Effector memory CD4-positive, alpha-beta T cell (primary cell): ENCODE measurements at places on chromosomes 13 and 19.
A peak's percentile ranks its signal among the peaks of the same experiment; 100 is the strongest.

DNA sequence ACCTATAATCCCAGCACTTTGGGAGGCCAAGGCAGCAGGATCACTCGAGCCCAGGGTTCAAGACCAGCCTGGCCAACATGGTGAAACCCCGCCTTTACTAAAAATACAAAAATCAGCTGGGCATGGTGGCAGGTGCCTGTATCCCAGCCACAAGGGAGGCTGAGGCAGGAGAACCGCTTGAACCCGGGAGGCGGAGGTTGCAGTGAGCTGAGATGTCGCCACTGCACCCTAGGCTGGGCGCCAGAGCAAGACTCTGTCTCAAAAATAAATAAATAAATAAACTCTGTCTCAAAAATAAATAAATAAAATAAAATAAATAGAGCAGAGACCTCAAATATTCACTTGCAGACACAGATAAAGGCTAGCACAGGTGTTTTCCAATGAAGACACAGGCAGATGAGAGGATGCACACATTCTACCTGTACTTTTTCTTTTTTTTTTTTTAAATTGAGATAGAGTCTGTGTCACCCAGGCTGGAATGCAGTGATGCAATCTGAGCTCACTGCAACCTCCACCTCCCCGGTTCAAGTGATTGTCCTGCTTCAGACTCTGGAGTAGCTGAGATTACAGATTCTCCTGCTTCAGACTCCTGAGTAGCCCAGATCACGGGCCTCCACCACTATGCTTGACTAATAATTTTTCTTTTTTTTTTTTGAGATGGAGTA, 2.7 kb upstream of the RPS16 start:
- no peaks in the 10 kb centered on the region for H3K27me3 ChIP-seq
- no peak for DNase-seq
- peaks cover 20% of the 10 kb centered on the region for H3K4me1 ChIP-seq
- no peak overlapping the region for H3K27ac ChIP-seq

GRCh38 chr19:27776020-27776419, 1436.9 kb downstream of the UQCRFS1 start:
- no peak overlapping the region for H3K27ac ChIP-seq
- no peak for DNase-seq
- no peaks in the 10 kb centered on the region for H3K36me3 ChIP-seq
- H3K4me3 ChIP-seq: no peak overlapping the region
- no peaks in the 10 kb centered on the region for H3K27me3 ChIP-seq

DNA sequence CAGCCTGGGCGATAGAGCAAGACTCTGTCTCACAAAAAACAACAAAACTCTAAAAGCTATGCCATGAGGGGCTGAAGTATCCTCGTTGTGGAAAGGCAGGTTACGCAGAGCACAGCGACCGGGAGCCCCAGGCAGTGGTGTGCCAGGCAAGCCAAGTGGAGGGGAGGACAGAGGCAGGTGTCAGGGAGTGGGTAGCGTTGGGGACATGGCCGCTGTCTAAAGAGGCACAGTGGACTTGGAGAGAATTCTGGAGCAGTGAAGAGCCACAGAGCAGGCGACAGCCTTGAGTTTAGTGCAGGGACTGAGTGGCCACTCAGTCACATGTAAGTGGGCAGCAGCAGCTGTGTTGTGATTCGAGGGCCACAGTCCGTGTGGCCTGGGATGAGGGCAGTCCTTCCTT, 541.7 kb downstream of the FGF9 start:
- H3K27me3 ChIP-seq: no peaks in the 10 kb centered on the region
- H3K4me3 ChIP-seq: no peak overlapping the region
- no peaks in the 10 kb centered on the region for H3K36me3 ChIP-seq
- no peak overlapping the region for H3K27ac ChIP-seq

- peak overlapping the region; percentile 78 for H3K27ac ChIP-seq
- H3K27me3 ChIP-seq: no peaks in the 10 kb centered on the region
- peaks cover 9% of the 10 kb centered on the region for H3K36me3 ChIP-seq
- peak; percentile 37 for DNase-seq
- H3K4me1 ChIP-seq: peaks cover 4% of the 10 kb centered on the region
Measured at GRCh38 chr19:52536448-52536800, 9.0 kb downstream of the ZNF808 start.

- no peak overlapping the region for H3K27ac ChIP-seq
Measured at GRCh38 chr19:35445826-35446593, 2.0 kb upstream of the FFAR2 start.

DNA sequence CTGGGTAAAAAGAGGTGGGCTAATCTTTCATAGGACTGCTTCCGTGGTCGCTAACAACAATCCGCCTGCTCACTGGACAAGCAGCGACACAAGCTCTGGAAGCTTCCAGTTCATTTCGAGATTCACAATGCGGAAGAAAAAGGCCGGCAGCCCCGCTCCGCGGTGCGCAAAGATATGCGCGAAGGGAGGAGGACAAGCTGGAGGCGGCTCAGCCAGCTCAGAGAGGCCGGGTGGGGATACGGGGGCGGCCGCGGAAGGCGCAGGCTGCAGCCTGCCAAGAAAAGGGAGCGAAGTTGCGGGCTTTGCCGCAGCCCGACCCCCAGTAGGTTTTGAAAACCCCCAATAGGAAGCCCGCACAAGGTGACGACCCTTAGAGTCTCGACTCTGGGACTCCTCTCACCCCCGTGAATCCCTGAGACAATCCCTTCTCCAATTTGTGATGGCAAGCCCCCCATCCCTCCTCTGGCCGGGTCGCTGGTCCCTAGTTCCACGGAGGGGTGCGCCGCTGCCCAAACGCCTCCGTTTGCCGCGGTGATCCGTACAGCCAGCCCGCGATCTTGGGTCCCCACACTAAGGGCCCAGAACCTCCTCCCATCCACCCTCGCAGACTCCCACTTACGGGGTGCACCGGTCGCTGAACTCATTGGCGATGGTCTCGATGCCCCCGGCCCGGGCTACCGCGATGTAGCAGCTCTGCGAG, 697 bp downstream of the HSPH1 start:
- peaks cover 13% of the 10 kb centered on the region for H3K4me1 ChIP-seq
- no peaks in the 10 kb centered on the region for H3K36me3 ChIP-seq
- H3K27ac ChIP-seq: peak overlapping the region; percentile 90

GRCh38 chr19:39494661-39495060, 4.1 kb upstream of the DLL3 start:
- H3K4me1 ChIP-seq: peaks cover 18% of the 10 kb centered on the region
- H3K27me3 ChIP-seq: peaks cover 23% of the 10 kb centered on the region
- no peak overlapping the region for H3K4me3 ChIP-seq
- no peak for DNase-seq
- no peak overlapping the region for H3K27ac ChIP-seq

DNA sequence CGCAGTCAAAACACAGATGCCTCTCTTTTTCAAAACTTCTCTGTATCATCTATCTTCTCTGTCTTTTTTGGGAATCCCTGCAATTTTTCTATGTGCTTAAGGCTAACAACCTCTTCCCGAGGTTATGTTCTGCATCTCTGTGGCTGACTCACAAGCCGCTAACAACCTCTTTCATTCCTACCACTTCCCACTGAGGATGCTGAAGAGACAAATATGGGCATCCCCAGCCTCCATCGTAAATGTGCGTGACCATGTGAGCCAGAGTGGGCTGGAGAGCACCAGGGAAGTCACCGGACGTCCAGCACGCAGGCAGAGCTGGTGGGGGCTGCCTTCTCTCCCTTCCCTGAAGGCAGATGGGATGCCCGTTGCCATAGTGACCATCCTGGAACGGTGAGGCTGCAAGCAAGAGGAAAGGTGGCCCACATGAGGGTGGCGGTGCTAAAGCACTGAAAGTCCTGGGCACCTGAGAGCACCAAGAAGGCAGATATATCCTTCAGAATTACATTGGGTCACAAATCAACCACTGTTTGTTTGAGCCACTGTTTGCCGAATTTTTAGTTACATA, 122.8 kb downstream of the SHISA2 start:
- no peaks in the 10 kb centered on the region for H3K36me3 ChIP-seq
- no peaks in the 10 kb centered on the region for H3K27me3 ChIP-seq
- no peaks in the 10 kb centered on the region for H3K4me1 ChIP-seq
- DNase-seq: no peak

DNA sequence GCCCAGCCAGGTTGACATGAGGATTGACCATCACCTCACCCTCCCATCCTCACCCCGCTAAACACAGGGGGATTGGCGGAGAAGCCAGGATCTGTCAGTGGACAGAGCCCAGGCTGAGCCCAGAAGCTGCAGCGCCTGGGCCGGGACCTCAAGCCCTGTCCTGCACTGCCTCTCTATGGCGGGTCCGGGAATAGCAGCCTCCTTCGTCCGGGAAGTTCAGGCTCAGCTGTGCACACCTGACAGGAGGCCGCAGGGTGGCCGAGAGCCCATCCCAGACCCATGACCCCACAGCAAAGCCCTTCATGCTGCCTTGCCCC, 67.8 kb downstream of the SPACA7 start:
- H3K27me3 ChIP-seq: peaks cover 4% of the 10 kb centered on the region
- no peak overlapping the region for H3K4me3 ChIP-seq
- H3K4me1 ChIP-seq: no peaks in the 10 kb centered on the region
- DNase-seq: no peak

DNA sequence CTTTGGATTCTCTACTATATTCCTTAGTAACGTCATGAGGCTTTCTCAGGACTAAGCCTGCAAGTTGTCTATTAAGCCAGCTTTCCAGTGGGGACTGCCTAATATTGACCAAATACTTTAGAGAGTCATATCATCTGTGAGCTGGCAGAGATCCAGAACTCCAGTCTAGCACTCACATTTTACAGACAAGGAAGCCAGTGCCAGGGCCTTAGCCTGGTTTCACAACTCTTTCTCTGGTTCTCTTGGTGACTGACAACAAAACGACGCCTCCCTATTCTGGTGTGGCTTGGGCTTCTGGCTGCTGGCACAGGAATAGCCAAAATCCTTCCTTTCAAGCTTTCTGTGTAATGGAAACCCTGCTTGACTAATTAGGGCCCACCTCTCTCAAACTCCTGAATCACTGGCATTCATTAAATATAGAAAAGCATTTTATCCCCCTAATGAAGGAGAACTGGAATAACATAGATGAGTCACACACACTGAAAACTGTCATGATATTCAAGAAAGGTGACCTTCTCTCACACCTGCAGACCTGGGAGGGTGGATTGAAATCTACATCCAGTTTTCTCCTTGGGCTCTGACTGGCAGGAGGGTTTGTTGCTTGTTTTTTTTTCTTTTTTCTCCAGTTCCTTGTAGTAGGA, 75.2 kb upstream of the UBL3 start:
- H3K4me1 ChIP-seq: no peaks in the 10 kb centered on the region
- DNase-seq: no peak
- H3K36me3 ChIP-seq: no peaks in the 10 kb centered on the region
- no peak overlapping the region for H3K4me3 ChIP-seq
- H3K27ac ChIP-seq: no peak overlapping the region
- no peaks in the 10 kb centered on the region for H3K27me3 ChIP-seq

DNA sequence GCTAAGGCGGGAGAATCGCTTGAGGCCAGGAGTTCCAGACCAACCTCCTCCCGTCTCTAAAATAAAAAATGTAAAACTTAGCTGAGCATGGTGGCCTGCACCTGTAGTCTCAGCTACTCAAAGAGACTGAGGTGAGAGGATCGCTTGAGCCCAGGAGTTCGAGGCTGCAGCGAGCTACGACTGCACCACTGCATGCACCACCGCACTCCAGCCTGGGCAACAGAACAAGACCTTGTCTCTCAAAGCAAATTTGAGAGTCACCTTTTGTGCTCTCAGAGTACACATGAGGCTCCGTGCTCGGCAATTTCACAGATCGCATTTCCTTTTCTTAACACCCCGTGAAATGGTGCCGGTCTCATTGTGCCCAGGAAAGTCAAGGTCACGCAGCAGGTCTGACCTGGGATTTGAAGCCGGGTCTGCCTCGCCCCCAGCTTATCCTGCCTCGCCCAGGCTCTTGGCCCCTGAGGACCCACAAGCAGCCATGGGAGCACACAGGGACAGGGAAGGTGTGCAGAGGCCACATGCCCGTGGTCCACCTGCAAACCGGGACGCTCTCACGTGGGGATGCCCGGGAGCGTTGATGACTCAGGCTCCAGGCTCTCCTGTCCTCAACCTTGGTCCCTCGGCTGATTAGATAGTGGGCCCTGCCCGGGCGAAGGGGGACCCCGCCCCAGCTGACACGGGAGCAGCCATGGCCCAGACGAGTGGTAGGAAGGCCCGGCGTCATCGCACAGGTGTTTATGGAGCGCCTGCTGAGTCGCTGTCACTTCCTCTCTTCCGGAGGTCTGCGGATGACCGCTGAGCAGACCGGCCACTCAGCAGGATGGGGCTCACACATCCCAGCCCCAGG, 1.1 kb upstream of the SMIM24 start:
- no peaks in the 10 kb centered on the region for H3K36me3 ChIP-seq
- H3K4me3 ChIP-seq: no peak overlapping the region
- H3K27me3 ChIP-seq: no peaks in the 10 kb centered on the region
- peaks cover 15% of the 10 kb centered on the region for H3K4me1 ChIP-seq
- no peak for DNase-seq

- DNase-seq: no peak
- no peaks in the 10 kb centered on the region for H3K36me3 ChIP-seq
- H3K27ac ChIP-seq: no peak overlapping the region
- H3K4me1 ChIP-seq: no peaks in the 10 kb centered on the region
- H3K4me3 ChIP-seq: no peak overlapping the region
Measured at GRCh38 chr13:110449219-110450015, 112.1 kb downstream of the RAB20 start.

- H3K27me3 ChIP-seq: no peaks in the 10 kb centered on the region
- H3K36me3 ChIP-seq: peaks cover 65% of the 10 kb centered on the region
- no peak for DNase-seq
- H3K27ac ChIP-seq: no peak overlapping the region
- H3K4me3 ChIP-seq: no peak overlapping the region
Measured at GRCh38 chr19:5934774-5935472, 20.9 kb downstream of the CAPS start.

DNA sequence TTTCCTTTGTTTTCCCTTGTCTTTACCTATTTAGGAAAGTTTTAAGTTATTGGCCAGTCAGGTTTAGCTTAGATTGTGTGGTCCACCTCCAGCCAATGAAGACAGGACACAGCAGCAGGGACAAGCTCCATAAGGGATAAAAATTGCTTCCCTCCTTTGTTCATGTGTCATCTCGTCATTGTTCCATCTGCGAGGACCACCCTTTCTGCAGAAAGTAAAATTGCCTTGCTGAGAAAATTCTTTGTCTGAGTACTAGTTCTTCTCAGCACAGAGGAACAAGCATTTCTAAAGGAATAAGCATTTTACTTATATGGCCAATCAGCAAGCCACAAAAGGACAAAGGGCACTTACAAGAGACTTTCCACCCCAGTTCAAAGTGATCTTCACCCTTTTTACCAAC, 11.4 kb downstream of the ZNF560 start:
- no peaks in the 10 kb centered on the region for H3K4me1 ChIP-seq
- H3K4me3 ChIP-seq: no peak overlapping the region
- H3K27ac ChIP-seq: no peak overlapping the region
- no peaks in the 10 kb centered on the region for H3K36me3 ChIP-seq
- DNase-seq: no peak
- H3K27me3 ChIP-seq: no peaks in the 10 kb centered on the region

- H3K27me3 ChIP-seq: no peaks in the 10 kb centered on the region
- no peak overlapping the region for H3K4me3 ChIP-seq
- no peak for DNase-seq
- no peaks in the 10 kb centered on the region for H3K36me3 ChIP-seq
- no peak overlapping the region for H3K27ac ChIP-seq
Measured at GRCh38 chr19:14114439-14114838, 3.1 kb downstream of the PRKACA start.

GRCh38 chr19:7006135-7006704, 15.0 kb downstream of the MBD3L2B start:
- no peak overlapping the region for H3K27ac ChIP-seq
- H3K4me3 ChIP-seq: no peak overlapping the region
- H3K27me3 ChIP-seq: no peaks in the 10 kb centered on the region

GRCh38 chr13:96822895-96823294, 171.4 kb downstream of the OXGR1 start:
- H3K36me3 ChIP-seq: no peaks in the 10 kb centered on the region
- DNase-seq: no peak
- no peaks in the 10 kb centered on the region for H3K27me3 ChIP-seq
- no peaks in the 10 kb centered on the region for H3K4me1 ChIP-seq

GRCh38 chr19:3114018-3114726, 20.0 kb downstream of the GNA11 start:
- no peak overlapping the region for H3K4me3 ChIP-seq
- H3K4me1 ChIP-seq: no peaks in the 10 kb centered on the region
- no peak overlapping the region for H3K27ac ChIP-seq
- no peaks in the 10 kb centered on the region for H3K36me3 ChIP-seq
